Esophagus squamous epithelium (tissue), 5 donors: ENCODE measurements at places on chromosomes 12 and 14.

DNA sequence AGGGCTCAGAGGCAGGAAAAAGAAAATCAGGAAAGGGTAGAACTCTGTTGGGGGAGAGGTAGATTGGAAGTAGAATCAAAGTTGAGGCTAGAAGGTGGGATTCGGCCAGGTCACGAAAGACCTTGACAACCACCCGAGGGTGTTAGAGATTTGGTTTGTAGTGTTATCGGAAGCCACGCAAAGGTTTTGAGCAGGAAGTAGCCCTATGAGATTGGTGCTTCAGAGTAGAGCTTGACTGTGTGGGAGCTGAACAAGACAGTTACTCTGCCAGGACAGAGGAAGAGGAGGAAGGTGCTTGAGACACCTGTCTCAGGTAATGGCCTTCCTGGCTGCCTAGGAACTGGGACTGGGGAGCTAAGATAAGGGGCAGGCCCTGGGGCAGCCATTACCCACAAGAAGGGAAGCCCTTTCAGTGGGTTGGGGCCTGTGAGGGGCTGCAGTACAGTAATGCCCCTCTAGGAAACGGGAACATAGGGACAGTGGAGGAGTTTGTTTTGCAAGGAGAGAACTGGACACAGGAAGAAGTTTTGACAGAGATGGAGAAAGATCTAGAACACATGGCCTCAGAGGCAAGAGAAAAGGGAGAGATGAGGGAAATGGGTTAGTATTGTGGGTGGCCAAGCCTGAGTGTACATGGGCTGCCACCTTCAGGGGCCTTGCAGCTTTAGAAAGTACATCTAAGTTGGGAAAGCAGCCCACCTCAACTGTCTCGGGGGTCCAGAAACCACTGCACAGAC, 73.5 kb downstream of the RIN3 start:
- no peak for DNase-seq

DNA sequence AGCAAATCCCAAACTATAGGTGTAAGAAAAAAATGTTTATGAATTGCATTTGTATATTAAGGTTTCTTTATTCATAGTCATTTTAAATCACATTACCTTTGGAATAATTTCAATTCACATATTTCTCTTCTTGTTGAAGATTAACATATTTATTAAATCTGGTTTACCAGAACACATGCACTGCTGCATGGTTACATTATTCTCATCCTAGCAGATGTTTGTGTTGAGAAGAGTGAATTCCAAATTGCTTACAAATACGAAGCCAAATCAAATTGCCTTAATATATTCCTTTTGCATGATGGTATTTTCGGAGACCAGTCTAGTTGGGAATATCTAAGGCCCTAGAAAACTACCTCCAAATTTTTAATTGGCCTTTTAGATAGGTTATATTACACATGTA, 130.6 kb downstream of the PLEKHA5 start:
- DNase-seq: no peak

- no peak for DNase-seq
Measured at GRCh38 chr12:28253161-28253641, 62.9 kb downstream of the CCDC91 start.

DNA sequence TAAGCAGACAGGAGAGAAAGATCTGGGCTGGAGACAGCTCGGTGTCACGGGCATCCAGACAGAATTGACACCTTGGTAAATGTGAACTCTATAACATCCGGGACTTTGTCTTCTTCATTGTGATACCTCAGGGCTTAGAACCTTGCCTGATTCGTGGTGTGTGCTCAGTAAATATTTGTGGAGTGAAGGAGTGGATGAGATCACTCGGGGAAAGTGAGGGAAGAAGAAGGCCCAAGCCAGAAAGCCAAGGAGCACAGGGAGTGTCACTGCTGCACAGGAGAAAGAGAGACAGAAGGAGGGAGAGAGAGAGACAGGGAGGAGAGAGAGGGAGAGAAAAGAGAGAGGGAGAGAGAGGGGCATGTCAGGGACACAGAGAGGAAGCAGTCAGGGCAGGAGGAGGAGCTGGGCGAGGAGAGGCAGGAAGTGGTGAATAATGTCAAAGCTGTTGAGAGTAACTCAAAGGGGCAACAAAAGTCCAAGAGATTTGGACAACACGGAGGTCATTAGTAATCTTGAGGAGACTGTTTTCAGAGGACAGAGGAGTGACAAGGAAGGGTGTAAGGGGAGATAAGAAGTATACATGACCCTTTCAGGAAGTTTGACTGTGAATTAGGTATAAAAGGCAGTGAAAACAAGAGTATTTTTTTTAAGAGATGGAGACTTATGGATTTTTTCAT, 141.6 kb upstream of the MAX start:
- DNase-seq: no peak

- no peak for DNase-seq
Measured at GRCh38 chr12:10454531-10454930, 1.4 kb upstream of the KLRC1 start.

GRCh38 chr14:68652433-68652690, 140.5 kb downstream of the ZFP36L1 start:
- DNase-seq: no peak

GRCh38 chr12:507391-507796, 47.7 kb downstream of the B4GALNT3 start:
- DNase-seq: no peak

DNA sequence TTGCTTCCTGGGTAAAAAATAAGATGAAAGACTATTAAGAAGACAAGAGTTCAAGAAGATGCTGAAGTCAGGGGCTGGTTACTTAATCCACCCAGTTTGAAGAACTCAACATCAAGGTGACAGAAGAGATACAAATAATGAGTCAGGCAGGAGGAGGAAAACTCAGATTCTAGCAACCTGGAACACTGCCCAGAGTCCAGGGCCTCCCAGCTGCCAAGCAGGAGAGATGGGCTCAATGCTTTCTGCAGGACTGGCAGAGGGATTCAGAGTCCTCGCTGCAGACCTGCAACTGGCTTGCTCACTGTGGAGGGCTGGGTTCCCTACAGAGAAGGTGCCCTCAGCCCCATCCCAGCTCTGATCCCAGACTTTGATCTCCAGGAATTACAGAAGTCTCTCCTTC, 28.6 kb upstream of the CEBPE start:
- no peak for DNase-seq

DNA sequence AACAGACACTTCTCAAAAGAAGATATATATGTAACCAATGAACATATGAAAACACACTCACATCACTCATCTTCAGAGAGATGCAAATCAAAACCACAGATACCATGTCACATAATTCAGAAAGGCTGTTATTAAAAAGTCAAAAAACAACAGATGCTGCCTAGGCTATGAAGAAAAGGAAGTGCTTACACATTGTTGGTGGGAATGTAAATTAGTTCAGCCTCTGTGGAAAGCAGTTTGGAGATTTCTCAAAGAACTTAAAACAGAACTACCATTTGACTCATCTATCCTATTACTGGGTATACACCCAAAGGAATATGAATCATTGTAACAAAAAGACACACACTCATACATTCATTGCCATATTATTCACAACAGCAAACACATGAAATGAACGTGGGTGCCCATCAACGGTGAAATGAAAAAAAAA, 35.1 kb downstream of the EIF2S3B start:
- no peak for DNase-seq

- no peak for DNase-seq
Measured at GRCh38 chr14:69665631-69666030, 54.2 kb downstream of the SUSD6 start.

- DNase-seq: no peak
Measured at GRCh38 chr12:2039034-2039433, 13.8 kb upstream of the CACNA1C start.

- DNase-seq: no peak
Measured at GRCh38 chr12:28998662-28999120, 150.4 kb upstream of the FAR2 start.

GRCh38 chr12:55001198-55001868, 16.8 kb upstream of the TESPA1 start:
- DNase-seq: no peak

GRCh38 chr14:20720741-20721140, 24.9 kb upstream of the EDDM3A start:
- DNase-seq: no peak

- no peak for DNase-seq
Measured at GRCh38 chr12:74980510-74980909, 229.1 kb downstream of the KCNC2 start.

- peak; percentile 21 for DNase-seq
Measured at GRCh38 chr12:26124446-26125399, at the start of gene BHLHE41. Gene BHLHE41 (minus strand): TSS chr12:26125037. CDS start chr12:26124779, 258 bp downstream.

DNA sequence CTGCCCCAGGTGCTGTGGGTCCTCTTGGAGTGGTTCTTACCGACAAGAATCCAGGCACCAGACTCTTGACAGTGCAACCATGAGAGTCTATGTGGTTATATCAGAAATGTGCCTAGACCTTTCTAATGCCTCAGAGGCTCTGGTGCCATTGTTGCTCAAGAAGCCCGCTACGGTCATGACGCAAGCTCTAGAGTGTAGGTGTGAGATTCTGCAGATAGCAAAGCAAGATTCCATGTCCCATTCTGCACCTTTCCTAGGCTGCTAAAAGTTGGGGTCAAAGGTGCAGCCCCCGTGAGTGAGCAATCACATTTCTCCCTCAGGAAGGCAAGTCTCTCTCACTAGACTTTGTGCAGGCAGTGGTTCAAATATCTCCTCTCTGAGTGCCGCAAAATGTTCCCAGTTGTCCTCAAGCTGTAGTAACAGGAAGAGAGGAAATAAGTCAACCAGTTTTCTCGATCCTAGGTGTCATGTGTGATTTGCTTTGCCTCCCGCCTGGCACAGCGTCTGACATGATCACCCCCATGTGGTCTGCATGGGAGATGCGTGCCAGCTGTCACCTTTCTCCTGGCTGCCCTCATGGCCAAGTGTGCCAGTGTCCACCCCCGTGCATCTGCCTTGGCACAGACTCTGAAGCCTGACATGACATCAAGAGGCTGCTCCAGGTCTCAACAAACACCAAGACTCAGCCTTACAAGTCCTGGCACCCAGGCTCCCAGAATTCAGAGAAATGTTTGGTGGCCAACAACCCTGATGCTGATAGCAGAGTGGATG, 122.5 kb upstream of the COCH start:
- no peak for DNase-seq

GRCh38 chr14:66600416-66600815, 92.5 kb downstream of the GPHN start:
- no peak for DNase-seq

DNA sequence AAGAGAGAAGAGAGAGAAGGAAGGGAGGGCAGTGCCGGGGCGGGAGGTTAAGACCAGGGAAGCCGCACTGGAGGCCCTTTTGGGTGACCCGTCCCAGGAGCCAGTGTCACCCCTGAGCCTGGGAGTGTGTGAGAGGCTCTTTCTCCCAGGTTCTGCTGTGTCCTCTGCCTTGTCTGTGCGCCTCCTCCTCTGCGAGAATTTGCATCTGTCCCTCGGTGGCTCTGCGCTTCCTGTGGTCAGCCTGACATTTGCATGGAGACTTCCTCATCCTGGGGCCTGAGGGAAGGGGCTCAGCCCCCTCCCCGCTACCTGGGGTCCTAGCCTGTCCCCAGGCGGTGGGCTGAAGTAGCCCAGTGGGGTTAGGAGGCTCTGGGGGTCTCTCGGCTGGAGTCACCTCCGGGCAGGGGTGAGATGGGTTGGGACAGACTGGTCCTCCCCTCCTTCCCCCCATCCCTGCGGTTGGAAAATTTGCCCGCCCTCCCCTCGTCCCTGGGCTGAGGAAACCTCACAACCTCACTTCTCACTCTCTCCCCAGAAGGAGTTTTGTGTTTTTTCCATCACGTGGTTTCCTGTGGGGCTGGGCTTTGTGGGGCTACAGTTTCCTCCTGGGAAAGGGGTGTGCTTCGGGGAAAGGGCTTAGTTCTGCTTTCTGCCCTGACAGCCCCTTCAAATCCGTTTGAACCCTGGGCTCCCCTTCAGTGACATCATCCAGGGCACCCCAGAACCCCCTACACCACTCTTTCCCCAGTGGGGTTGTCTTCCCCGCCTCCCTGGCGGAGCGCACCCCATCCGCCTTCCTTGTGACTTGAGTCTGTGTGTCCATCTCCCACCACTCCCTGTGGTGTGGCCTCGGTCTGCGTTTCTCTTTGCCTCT, 2.5 kb downstream of the PTPN6 start:
- no peak for DNase-seq

DNA sequence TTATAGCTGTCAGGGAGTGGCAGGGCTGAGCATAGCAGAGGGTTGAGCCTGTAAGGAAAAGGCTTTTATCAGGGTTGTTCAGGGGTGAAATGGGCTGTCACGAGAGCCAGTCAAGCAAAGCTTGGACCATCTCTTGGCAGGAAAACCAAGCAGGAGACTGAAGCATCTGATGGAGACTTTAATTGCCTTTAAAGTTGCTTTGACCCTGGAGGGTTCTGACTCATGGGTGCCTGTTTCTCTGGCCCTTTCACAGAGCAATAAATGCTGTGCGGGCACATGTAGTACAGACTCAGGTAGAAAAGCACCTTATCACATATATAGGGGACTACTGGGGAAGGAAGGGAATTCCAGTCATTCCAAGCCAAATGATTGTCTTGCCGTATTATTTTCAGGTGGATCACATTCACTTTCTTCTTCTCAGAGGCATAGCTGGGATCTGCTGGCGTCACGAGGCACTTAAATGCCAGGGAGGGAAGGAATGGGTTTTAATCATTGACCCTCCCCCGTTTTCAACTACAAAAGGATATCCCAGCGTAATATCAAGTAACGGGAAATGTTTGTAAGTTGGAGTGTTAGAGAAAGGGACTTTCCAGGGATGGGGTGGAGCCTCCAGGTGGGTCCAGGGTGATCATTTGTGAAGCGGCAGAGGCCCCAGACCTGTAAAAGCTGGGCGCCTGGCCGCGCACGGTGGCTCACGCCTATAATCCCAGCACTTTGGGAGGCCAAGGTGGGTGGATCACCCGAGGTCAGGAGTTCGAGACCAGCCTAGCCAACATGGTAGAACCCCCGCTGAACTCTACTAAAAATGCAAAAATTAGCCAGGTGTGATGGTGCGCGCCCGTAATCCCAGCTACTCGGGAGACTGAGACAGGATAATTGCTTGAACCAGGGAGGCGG, 34.9 kb downstream of the PLEKHD1 start:
- no peak for DNase-seq

GRCh38 chr12:110165540-110166159, 41.5 kb downstream of the IFT81 start:
- DNase-seq: no peak

DNA sequence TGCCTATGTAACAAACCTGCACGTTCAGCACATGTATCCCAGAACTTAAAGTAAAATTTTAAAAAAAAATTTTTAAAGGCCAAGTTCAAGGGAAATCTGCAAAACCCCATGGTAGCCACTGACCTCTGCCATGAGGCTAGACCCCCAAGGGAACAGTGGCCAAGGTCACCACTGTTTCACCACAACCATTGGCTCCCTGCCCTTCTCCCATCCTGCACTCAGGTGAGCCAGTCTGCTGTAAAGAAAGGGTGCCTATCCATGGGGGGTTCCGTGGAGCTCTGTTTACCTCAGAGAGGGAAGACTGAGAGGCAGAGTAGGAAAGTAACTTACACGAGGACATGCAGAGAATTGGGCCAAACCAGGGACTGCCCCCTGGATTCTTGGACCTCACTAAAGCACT, 38.6 kb downstream of the VWF start:
- DNase-seq: no peak

DNA sequence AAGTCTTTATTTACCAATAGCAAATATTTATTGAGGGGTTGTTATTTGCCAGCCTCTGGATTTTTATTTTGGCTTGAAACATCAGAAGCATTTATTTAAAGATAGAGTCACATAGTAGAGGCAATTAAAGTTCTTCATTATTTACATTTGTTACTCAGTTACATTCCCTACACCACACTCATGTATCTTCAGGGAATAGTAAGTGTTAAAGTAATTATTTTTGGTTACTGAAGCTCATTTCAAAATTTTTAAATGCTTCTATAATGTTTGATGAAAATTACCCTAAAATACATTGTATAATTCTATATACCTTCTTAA, 205.6 kb downstream of the ESR2 start:
- no peak for DNase-seq
